ENCODE measurements at places on chromosomes 7 and 10.

DNA sequence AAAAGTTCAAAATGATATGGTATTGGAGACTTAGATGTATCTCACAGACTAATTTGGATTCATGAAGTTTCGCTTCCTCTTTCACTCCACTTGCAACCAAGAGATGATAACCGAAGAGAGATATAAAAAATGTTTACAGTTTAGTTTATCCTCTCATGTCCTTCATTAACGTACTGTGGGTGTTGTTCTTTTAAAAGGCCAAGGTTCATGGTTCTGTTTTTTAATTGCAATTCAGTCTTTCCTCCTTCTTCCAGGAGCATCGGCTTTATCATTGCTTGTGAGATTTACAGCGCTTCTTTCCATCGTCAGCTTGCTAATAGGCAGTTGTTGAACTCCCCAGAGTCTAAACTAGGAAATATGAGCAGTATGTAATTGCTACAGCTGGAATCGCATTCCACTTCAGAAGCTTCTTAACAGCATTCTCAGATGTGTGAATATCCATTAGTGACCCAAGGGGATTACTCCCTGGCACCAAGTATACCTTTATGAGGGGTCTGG, 75.9 kb upstream of the HGF start:
- peak; percentile 25 for DNase-seq

- peak; percentile 1 for DNase-seq
Observed at GRCh38 chr7:149496642-149497391, 792 bp downstream of the ZNF746 start.

DNA sequence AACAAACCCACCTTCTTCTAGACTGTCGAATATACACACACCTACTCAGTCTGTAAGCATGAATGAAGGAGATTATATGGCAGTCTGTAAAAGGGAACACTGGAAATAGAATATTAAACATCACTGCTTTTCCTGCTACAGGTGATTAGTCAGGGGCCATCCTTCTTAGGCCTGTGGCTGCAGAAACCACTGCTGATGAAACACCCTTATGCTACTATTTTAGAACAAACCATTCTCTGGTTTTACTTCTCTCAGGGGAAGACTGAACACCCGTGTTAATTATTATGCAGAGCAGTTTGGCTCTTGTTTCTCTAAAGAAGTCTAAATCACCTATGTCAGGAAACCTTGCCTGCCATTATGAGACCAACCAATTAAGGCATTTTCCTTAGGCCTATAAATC, 351.1 kb upstream of the KLF6 start:
- DNase-seq: no peak

- DNase-seq: peak; percentile 10
Observed at GRCh38 chr7:41979834-41980307, 257.1 kb downstream of the GLI3 start.

- no peak for DNase-seq
Observed at GRCh38 chr7:93823621-93824020, 66.9 kb downstream of the TFPI2 start.

- DNase-seq: no peak
Observed at GRCh38 chr10:98949306-98949705, 286.3 kb downstream of the HPSE2 start.

- no peak for DNase-seq
Observed at GRCh38 chr7:142120524-142120923, 9.0 kb downstream of the MGAM2 start.

- DNase-seq: no peak
Observed at GRCh38 chr10:104032144-104032775, 53.4 kb downstream of the COL17A1 start.

- no peak for DNase-seq
Observed at GRCh38 chr7:29149036-29149435, 2.7 kb upstream of the CPVL start.

DNA sequence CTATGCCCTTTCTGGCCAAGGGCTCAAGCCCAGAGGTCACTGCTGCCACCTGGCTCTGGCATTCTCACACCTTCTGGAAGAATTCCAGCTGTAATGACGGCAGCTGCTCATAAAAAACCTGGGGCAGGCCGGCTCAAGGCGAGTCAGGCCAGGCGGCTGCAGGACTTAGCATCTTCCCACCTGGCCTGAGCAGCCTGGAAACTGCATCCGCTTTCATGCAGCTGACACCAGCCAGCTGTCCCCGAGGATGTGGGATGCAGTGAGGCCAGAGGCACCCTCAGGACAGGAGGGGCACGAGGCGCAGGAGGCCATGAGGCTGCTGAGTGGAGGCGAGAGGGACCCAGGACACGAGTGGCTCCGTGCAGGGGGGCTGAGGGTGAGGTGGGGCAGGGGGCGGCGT, 47.5 kb upstream of the ADGRA1 start:
- DNase-seq: no peak

DNA sequence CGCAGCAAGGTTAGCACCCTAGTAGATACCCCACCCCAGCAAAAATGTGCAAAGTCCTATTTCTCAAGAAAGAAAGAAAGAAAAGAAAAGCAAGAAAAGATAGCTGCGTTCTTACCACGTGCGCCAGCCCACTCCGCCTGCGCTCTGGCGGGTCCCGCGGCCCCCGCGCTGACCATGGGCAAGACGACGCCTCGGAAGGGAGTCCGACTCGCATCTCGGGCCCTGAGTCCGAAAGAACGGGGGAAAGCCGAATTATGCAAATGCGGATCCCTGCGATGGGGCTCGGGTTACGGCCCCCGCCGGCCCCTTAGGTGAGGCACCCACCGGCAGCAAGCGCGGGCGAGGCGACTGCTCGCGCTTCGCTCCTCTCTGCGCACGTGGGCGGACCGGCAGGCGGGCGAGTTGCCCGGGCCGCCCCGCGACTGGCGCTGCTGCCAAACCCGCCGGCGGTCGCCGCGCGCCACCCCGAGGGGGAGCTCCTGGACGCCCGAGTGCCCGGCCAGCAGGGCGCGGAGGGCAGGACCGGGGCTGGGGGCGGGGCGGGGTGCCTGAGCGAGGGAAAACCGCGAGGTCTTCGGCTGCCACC, 2.4 kb upstream of the EGR2 start:
- DNase-seq: no peak

- DNase-seq: no peak
Observed at GRCh38 chr10:95559896-95560277, 1.3 kb downstream of the SORBS1 start.

DNA sequence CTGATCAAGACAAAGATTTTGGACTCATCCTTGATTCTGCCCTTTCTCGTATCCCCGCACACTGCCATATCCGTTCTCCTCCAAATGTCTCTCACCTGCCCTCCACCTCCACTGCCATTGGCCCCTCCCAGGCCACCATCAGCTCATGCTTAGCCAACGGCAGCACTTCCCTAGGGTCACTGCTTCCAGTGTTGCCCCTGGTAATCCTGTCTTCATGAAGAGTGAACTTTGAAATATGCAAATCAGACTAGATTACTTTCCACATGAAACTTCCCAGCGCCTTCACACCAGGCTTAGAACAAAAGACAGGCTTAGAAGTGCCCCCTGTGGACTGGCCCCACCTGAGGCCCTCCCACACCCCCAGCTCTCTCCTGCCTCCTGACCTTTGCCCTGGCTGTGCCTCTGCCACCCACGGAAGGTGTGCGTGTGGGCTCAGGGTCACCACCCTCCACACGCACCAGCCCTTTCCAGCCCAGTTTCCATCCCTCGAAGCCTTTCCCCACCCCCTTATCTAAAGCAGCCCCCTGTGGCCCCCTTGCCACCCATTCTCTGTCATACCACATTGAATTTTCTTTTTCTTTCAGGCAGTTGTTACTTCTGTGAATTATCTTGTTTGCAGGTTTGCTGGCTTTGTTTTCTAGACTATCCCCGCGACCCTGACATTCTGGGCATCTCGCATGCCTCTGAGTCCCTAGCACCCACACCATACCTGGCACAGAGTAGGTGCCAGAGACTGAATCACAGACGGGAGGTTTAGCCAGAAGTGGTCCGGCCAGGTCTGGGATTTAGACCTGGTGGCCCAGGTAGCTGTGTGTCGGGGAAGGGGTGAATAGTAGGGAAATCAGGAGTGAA, 26.8 kb upstream of the C10orf53 start:
- no peak for DNase-seq

DNA sequence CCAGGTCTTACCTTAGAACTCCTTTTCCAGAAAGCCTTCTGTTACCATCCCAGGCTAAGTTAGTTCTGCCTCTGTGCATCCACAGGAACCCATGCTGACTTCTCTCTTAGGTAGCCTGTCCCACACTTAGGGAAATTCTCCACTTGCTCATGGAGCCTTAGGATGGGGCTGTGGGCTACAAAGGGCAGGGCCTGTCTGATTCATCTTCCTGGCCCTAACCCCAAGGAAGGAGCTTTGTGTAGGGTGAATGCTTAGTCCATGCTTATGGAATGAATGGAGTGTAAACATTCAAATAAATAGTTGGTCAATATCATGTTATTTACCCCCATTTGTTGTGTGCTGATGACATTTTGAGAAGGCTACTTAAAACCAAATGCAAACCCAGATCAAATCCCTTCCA, 54.7 kb downstream of the EMX2 start:
- DNase-seq: no peak

- DNase-seq: no peak
Observed at GRCh38 chr7:84105586-84105985, 89.0 kb downstream of the SEMA3A start.

GRCh38 chr7:128071376-128071775, 40.1 kb upstream of the LRRC4 start:
- DNase-seq: no peak

- DNase-seq: no peak
Observed at GRCh38 chr7:45685619-45686240, 111.6 kb downstream of the ADCY1 start.

DNA sequence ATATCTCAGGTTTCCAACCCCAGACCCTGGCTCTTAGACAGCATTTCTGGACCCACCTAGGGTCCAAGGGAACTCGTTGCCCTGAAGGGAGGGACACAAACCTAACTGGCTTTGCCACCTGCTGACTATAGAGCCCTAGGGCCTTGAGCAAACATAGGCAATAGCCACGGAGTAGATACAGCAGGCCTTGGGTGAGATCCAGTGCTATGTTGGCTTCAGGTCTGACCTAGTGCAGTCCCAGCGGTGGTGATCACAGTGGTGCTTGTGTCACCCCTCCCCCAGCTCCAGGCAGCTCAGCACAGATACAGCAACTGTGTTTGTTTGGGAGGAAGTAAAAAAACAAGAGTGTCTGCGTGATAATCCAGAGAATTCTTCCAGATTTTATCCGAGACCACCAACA, 9.7 kb upstream of the TNKS2 start:
- DNase-seq: no peak

GRCh38 chr10:124168581-124168980, 75.2 kb upstream of the CHST15 start:
- DNase-seq: no peak

DNA sequence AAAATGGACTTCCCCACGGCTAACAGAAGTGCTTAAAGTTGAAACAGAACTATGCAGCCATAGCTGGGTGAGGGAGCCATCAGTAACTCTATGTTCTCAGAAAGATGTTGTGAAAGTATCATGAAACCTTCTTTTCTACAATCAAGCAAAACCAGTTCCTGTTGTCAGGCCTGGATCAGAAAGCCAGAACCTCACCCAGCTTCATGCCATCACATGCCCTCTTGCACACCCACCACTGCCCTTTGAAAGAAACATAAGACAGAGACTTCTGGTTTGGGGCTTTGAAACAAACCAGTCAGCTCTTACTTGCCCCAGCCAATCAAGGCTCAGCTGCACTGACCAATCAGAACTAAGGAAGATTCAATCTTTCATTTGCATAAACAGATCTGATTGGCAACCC, 230.8 kb upstream of the FERD3L start:
- peak; percentile 54 for DNase-seq

- DNase-seq: no peak
Observed at GRCh38 chr10:3374914-3375313, 202.3 kb upstream of the PITRM1 start.

DNA sequence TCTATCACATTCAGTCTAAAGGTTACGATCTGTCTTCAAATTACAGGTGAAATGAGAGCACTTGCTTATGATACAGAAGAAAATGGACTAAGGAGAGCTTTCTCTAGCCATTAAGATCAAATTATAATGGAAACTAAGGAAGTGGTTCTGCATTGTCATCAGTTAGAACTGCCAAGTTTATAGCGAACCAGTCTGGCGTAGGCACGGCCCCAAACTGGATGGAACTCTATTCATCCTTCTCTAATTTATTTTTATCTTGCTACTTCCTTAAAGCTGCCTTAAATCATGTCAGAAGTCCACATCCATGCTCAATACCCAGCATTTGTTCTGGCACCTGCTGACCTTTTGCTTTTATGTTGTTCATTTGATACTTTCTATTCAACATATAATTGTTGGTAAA, 63.7 kb upstream of the APBB1IP start:
- no peak for DNase-seq

DNA sequence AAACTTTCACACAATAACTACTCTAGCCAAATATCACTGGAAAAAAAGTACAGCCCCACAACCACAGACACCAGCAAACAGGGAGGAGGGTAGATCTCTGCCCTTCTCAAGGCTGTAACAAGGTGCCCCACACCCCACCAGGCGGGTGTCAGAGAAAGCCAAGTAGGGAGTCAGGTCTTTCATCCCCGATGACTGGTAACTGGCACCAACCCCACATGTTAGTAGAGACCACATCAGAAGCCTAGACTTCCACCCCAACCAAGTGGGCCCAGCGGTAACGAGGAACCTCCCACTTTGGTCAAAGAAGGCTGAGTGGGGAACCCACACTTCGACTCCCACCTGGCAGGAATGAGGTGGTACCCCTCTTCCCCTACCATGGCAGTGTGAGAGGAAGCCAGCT, 16.4 kb upstream of the RUFY2 start:
- no peak for DNase-seq

GRCh38 chr7:157151626-157152339, 13.1 kb downstream of the UBE3C start:
- DNase-seq: no peak

GRCh38 chr10:123135415-123136141, at the start of gene HMX3:
HMX3 (plus strand) TSS chr10:123135970; CDS start chr10:123136051, 81 bp downstream.
- DNase-seq: peak; percentile 96

DNA sequence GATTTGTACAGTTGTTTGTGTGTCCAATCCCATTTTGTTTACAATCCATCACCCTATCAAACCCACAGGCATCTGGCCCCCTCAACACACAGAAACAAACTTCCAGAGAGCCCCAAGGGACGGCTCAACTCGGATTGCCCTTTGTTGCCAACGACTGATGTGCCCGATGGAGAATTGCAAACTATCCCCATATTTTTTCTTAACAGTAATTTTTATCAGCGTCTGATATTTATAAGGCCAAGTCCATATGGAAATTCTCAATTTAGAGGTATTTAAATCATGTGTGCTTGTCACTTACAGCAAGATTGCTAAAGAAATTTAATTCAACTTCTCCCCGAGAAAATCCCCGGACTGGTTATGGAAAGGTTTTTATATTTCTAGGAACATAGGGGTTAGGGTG, 113.9 kb upstream of the NPS start:
- DNase-seq: no peak

- no peak for DNase-seq
Observed at GRCh38 chr10:33010132-33011037, 52.4 kb upstream of the ITGB1 start.

Data from OCI-M1 (cell line).